Fibroblast of skin of scalp (primary cell): ENCODE measurements at places on chromosomes 3 and 15.

DNA sequence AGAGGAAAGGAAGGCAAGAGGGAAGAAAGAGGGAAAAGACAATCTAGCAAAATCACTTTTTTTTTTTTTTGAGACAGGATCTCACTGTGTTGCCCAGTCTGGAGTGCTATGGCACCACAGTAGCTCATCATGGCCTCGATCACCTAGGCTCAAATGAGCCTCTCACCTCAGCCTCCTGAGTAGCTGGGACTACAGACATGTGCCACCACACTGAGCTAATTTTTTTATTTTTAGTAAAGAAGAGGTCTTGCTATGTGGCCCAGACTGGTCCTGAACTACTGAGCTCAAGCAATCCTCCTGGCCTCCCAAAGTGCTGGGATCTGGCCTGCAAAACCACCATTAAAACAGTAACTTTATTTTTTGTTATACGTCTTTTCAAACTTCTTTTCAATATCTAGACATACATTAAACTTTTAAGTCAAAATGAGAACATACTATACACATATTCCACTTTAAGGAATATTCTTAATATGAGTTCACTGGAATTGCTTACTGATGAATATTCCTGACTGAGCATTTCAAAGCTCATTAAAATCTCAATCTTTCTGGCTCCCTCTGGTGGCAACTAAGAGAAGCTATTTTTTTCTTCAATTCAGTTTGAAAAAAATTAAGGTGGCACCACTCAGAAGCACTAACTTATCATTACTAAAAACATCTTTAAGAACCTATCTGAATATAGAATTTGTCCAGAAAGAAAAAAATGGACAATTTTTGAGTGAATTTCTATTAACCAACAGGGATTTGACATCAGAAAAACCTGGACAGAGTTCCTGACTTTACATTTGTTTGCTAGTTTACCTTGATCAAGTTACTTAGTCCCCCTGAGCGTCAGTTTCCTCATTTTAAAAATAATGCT, 40.9 kb downstream of the UACA start:
- DNase-seq, result peak; percentile 59

- no peak for DNase-seq
Observed at GRCh38 chr15:96619174-96619573, 288.7 kb downstream of the NR2F2 start.

DNA sequence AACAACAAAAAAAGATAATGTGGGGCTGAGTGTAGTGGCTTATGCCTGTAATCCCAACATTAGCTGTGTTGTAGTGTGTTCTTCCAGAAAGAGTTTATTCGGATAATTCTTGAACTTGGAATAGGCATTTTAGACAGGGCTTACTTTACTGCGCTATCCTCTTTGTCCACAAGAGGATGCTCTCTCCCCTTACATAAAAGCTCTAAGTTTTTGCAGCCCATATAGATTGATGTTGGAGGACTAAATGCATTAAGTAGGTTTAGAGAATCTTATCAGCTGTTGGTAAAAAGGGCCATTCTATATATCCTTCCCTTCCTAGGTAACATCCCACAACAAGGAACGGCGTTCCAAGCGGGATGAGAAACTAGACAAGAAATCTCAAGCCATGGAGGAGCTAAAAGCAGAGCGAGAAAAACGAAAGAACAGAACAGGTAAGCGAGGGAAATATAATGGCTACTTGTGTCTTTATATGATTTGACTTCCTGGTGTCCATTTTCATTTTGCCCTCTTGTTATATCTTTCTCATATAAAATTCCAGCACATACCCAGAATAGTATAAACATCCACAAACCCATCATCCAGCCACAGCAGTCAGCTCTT, 27.8 kb upstream of the ITPKA start:
- peak; percentile 56 for DNase-seq

GRCh38 chr3:63689285-63689684, 36.8 kb downstream of the SNTN start:
- no peak for DNase-seq

GRCh38 chr3:43791246-43791645, 100.5 kb downstream of the ABHD5 start:
- DNase-seq, result no peak

- DNase-seq, result no peak
Observed at GRCh38 chr3:14518893-14519292, 21.2 kb downstream of the GRIP2 start.

- DNase-seq, result peak; percentile 74
Observed at GRCh38 chr3:122794779-122795673, at the start of gene SLC49A4. SLC49A4 (plus strand) TSS chr3:122795069; CDS start chr3:122795193, 124 bp downstream.

GRCh38 chr3:172513488-172513887, 9.7 kb downstream of the TNFSF10 start:
- no peak for DNase-seq

GRCh38 chr3:162192340-162193029, 695.9 kb downstream of the OTOL1 start:
- no peak for DNase-seq

- DNase-seq, result peak; percentile 9
Observed at GRCh38 chr3:194014756-194015155, 121.2 kb upstream of the HES1 start.

DNA sequence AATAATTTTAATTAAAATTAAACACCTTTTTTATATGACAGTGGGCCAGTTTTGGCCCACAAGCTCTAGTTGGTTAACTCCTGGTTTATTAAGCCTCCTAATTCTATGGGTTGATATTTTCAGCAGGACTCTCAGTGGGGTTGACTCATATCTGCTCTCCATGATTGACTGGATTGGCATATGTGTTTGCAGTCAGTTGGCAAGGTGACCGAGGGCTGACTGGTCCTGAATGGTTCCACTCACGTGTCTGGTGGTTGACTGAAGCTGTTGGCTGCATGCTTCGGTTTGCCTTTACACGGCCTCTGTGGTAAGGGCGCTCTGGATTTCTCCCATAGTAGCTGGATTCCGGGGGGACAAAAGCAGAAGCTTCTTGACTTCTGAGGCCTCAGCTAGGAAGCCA, 65.3 kb upstream of the ZNF280D start:
- no peak for DNase-seq

GRCh38 chr3:179227349-179227748, 23.6 kb downstream of the KCNMB3 start:
- DNase-seq, result no peak

DNA sequence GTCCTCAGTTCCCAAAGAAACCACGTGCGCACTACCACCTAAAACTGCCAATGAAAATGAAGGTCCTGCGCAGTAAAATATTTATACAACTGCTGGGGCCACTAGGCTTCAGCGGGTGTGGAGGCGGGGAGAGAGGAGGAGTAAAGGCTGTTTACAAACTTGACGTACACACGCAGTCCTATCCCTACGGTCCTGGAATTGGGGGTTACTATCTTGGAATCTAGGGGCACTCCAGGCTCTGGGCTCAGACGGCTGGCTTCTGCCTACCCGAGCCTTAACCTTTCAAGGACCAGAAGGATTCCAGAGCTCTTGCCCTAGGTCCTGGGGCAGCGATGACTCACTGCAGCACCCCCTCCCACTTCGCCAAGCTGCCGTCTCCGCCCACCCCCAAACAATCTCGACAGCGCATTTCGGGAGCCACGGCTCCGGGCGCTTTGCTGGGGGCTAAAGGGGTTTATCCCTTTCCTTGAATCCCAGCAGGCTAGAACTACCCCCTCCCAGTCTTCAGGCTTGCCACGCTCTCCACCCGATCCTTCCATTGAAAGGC, 3.0 kb downstream of the ADAMTS9 start:
- DNase-seq, result peak; percentile 51

DNA sequence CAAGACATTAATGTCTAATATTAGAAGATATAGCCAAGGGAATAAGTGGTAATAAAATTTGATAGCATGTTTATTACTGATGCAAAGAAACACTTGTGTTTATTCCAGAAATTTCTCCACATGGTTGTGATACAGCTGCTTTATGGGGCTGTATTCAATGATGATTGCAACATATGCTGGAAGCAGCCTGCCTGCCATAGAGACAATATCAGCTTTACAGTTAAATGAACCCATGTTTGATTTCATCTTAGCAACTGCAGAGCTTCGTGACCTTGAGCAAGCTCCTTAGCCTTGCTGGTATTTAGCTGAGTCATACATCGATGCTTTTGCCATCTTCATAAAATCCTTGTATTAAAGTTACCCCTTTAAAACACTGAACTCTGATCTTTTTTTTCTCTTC, 168.1 kb upstream of the STAC start:
- peak; percentile 40 for DNase-seq

GRCh38 chr3:76405196-76405595, 619.8 kb upstream of the ZNF717 start:
- DNase-seq, result peak; percentile 48

- DNase-seq, result peak; percentile 45
Observed at GRCh38 chr3:116579840-116580239, 129.7 kb upstream of the TUSC7 start.

DNA sequence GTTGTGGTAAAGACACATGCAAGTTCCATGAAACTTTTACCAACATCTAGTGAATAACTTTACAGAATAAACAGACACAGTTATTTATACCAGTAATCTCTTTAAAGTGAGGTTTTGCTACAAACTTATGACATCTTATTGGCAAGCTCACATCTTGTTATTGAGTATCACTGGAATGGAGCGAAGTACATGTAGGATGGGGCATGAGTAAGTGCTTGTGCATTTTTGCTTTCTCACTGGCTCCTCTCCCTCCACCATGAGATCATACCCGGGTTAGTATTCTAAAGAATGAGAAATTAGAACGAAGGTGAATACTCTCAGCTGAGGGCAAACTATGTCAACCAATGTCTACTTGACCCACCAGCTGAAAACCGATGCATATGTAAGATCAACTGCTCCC, 193.3 kb upstream of the ZNF717 start:
- DNase-seq, result no peak

DNA sequence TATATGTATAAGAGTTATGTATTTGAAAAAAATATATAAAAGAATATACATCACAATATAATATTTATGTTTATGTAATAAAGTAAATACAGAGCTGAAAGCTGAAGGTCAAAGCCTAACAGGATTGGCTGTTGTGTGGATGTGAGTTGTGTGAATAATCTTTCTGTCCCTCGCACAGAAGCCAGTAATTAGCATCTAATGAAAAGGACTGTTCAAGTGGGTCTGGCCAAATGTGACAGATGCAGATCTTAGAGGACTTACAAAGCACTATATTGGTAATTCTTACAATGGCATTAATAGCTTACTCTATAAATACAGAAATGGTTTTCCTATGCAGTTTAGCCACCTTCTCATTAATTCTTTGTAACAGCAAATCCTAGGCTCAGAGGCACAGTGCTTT, 2.4 kb downstream of the MKRN3 start:
- no peak for DNase-seq

DNA sequence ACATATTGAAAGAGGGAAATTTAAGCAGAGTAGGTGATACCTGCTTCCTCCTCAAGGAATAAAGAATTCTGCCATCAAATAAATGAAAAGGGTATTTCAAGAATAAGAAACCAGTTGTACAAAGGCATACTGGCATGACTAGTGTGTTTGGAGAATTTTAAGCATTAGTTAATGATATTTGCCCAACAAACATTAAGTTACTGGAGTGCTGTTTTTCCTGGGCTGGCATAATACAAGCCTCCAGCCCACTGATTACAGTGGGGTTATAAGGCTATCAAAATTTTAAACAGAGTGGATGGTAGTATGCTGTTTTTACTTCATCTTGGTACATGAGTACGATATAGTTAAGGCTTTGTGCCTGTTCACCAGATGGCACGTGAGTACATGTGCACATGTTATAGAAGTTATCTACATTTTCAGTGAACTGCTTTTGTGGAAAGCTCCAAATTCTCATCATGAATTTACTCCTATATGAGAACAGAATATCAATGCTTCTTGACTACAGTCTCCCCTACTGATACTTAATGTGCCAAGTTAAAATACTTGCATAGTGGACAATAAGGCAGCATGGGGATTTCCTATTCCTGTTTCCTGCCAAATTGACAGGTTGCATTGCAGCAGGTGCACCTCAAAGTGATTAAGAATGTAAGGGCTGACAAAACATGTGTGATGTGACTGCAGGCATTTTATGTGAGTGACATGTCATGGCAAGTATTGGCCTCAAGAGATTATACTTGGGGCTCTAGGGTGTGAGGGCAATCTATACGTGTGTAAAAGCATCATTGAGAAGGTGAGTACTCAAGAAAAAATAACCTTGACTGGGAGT, 14.9 kb downstream of the NAALADL2 start:
- no peak for DNase-seq

DNA sequence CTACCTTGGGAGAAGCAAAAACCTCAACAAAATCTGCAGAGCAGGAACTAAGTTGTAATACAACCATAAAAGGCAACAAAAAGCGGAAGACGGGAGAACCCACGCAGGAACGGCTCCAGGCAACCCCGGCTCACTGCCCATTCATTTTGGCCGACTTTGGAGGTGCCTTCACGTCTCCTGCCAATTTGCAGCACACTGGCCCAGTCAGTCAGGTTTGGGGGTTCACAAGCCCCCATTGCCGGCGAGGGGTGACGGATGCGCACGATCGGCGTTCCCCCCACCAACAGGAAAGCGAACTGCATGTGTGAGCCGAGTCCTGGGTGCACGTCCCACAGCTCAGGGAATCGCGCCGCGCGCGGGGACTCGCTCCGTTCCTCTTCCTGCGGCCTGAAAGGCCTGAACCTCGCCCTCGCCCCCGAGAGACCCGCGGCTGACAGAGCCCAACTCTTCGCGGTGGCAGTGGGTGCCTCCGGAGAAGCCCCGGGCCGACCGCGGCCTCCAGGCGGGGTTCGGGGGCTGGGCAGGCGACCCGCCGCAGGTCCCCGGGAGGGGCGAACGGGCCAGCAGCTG, 463 bp downstream of the TERC start:
- DNase-seq, result peak; percentile 48

DNA sequence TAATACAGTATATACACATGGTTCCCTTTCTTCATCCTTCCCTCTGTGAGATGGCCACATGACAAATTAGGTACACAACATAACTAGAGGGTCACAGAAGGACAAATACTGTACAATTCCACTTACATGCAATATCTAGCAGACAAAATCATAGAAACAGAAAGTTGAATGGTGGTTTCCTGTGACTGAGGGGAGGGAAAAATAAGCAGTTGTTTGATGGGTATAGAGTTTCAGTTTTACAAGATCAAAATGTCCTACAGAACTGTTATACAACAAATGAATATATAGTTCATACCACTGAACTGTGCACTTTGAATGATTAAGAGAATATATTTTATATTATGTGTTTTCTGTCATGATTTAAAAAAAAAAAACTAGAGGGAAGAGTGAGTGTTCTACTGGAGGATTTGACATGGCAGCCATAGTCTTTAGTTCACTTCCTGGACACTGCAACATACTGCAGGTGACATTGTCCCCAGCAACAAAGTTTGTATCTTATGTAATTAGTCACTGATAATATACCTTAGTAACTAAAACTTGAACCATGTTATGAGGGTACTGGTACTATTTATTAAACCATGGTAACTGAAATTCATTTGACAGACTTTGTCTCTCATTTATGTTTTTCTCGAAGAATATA, 37.2 kb downstream of the CCDC54 start:
- DNase-seq, result no peak

GRCh38 chr3:4336850-4337546, 33.8 kb downstream of the SETMAR start:
- DNase-seq, result no peak

DNA sequence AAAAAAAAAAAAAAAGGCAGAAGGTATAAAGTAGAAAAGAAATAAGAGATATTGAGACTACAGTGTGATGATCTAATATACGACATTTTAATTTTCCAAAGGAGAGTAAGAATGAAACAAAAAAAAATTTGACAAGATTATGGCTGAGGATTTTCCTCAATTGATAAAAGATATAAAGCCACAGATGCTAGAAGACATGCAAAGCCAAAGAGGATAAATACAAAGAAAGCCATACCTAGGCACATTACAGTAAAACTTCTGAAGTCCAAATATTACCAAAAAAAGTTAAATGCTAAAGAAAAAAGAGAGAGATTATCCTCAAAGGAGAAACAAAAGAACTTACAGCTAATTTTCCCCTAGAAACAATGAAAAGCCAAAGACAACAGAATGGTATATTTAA, 20.3 kb upstream of the SUSD5 start:
- no peak for DNase-seq
